Activated CD4-positive, alpha-beta T cell treated with anti-CD3 and anti-CD28 coated beads, Interleukin-2, amount 50 U/mL, for 24 hours (primary cell): ENCODE measurements at places on chromosomes 11 and 22.

DNA sequence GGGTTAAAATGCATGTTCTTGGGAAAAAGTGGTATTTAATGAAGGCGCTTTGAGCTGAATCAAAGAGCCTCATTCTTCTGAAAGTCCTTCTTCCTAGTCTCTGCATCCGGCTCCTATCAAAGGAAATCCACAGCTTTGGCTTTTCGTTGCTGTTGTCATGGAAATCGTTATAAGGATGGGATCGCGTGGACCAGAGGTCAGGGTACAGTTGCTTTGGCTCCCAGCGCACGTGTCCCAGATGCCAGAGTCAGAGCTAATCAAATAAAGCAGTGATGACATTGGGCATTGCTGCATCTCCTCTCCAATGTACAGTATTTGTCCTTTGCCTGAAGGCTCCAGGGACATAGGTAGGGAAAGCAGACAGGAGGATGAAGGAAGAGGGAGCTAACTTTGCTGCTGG is 181.9 kb downstream of the MYO18B start:
- no peak for DNase-seq

GRCh38 chr22:43969989-43970755 is 14.9 kb downstream of the SAMM50 start:
- DNase-seq = no peak

GRCh38 chr11:4748438-4748837 is 21.3 kb downstream of the OR51F1 start:
- DNase-seq = no peak

- no peak for DNase-seq
Measured at GRCh38 chr11:76561245-76561644, 109.3 kb downstream of the LRRC32 start.

GRCh38 chr11:1064167-1064566 is 10.5 kb upstream of the MUC2 start:
- no peak for DNase-seq

GRCh38 chr11:77596626-77597025 is 6.9 kb downstream of the AQP11 start:
- DNase-seq = no peak

DNA sequence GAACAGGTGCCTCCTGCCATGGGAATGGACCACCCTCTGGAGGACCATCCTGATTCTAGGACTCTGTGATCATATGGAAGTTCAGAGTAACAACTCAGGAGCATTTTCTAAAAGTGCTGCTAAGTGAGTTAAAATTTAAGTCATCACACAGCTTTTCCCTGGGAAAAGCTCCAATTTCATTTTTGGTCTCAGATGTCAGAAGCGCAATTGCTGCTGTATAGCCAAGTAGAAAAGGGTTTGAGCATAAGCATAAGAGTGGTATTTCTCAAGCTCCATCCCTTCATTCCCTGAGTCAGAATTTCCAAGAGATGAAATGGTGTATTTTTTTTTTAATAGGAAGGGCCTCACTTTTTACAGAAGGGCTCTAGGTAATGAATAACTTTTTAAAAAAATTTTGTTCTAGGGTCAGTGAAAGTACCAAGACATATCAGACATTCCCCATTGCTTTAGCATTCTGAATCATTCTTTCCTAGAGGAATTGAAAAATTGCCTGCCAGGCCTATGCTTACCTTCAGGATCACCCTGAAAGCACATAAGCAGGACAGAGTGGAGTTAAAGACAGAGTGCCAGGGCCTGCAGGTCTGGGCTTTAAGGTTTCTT is 564.5 kb upstream of the ISX start:
- no peak for DNase-seq

GRCh38 chr11:104547996-104548661 is 350.1 kb downstream of the CASP12 start:
- no peak for DNase-seq

DNA sequence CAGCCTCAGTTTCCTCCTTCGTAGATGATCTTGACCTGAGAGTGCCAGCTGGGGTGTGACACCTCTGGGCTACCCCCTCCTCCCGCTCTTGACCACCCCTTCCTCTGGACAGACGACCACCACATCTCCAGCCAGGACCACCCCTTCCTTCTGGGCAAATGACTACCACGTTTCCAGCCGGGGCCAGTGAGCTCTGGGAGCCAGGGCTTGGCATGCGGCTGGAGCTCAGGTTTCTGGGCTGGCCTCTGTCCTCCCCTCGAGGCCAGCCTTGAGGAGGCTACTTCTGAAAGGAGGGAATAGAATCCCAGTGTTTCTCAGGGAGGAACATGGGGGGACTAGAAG is 120.9 kb downstream of the KCNQ1OT1 start:
- no peak for DNase-seq

DNA sequence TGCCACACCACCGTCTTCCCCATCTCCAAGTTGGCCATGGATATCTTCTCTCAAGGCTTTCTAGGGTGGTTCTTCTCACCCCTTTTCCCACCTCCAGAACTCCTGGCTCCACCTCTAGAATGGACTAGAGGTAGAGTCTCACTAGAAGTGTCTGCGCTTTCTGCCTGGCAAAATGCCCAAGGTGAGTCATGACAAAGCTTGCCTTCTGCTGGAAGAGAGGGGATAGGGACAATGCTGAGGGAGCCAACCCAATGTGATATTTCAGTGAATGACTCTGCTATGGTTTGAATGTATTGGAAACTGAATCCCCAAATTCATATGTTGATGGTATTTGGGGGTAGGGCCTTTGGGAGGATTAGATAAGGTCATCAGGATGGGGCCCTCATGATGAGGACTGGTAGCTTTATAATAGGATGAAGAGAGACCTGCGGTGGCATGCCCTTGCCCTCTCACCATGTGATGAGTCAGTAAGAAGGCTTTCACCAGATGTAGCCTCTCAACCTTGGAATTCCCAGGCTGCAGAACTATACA is 4.1 kb upstream of the CD82 start:
- DNase-seq = no peak

- DNase-seq = no peak
Measured at GRCh38 chr11:29432719-29433325, 584.0 kb downstream of the KCNA4 start.
